Stimulated activated CD4-positive, alpha-beta T cell treated with anti-CD3 and anti-CD28 coated beads, Interleukin-1b, Interleukin-23, amount 100 ng/mL, for 1 hour (primary cell): ENCODE measurements at places on chromosomes 4 and X.

DNA sequence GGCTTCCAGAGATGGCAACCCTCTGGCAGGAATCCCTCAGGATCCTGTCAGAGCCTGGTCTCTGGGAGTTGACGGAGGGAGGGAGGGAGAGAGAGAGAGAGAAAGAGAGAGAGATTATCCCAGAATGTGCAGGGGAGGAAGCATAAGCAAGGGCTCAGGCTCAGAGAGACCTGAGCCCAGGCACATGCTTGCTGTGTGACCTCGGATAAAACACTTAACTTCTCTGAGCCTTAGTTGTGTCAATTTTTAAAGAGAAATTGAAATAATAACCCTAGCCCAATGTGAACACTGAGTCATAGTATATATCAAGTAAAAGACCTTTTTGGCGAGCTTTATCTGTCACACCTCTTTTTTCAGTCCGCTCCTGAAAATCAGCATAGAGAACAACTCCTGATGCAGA, 473 bp upstream of the USP51 start:
- DNase-seq = no peak

GRCh38 chrX:103197721-103198306, 17.1 kb upstream of the BEX4 start:
- DNase-seq = no peak

GRCh38 chrX:101677028-101677427, 17.4 kb upstream of the ARMCX2 start:
- no peak for DNase-seq

DNA sequence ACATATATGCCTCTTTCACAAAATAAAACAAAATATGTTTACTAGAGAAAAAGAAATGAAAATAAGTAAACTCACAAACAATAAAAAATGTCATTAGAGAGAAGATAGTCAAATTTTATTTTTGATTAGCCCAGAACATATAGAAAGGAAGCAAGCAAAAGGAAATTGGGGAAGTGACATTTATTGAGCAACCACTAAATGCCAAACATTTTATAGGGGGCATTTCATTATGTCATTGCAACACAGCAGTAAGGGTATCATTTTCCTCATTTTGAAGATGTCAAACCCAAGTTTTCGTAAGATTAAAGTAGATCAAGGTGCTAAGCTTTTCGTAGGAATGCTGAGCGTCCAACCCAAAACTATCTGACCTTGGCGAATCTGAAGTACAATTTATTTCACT, 1331.5 kb upstream of the PABPC4L start:
- no peak for DNase-seq

GRCh38 chrX:28876408-28876807, 289.2 kb downstream of the IL1RAPL1 start:
- DNase-seq = no peak

- no peak for DNase-seq
These were observed 124.9 kb upstream of the ZCCHC13 start for GRCh38 chrX:74179071-74179470.

DNA sequence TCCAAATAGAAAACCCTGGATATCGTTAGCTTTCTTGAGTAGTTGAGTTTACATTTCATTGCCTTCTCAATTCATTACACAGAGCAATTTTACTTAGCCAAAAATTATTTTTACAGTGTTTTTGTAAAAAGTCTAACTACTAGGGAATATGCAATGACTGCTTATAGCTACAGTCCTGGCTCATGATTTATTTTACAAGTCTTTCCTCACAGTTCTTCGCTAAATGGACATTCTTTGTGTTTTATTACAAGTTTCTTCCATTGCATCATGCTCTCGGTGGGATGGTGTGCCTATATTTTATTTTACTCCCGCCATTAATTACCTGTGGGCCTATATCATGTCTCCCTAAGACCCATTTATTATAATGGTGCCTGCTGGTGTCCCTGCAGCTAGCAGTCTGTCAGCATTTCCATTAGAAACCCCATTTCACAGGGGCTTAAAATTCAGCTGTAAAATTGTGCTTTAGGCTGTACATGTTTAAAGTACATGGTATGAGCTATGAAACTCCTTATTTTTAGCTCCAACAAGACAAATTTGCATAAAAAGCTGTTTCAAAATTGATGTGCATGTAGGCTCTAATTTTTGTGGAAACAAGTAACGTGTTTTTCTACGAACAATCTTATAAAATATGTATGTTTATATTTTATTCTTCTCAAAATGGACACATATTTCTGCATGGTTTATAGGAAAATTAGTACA, 227.4 kb downstream of the SLC7A11 start:
- no peak for DNase-seq

DNA sequence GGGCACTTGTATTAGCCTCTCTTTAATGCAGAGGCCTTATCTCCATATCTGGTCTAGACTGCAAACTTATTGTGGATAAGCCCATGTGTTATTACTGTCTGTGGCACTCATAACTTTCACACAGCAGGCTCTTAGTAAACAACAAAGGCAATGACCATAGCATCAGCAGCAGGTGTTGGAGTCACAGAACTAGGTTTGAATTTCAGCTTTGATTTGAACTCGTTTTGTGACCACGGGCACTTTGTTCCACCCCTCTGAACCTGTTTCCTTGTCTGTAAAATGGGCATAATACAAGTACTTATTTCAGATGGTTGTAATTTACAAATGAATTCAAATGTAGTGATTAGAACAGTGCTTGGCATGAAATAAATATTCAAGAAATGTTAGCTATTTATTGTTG, 121.8 kb upstream of the C1GALT1C1 start:
- no peak for DNase-seq

DNA sequence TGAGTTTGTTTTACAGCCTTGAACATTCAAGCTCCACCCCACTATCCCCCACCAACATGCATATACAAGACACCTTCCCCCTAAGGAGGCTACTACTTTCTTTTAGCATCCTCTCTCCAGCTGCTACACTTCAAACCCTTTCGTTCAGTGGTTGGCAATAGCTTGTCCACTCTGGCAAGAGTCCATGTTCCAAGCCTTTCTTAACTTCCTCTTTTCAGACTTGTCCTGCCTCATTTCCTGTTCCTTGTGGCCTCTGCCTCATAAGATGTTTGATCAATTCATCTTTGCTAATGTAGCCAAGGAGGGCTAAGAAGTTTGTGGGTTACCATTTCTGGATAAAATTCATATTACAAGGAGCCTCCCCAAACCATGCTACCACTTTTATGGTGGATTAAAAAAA, 20.8 kb upstream of the ZCCHC12 start:
- DNase-seq = no peak

GRCh38 chr4:38283724-38284123, 323.5 kb downstream of the PTTG2 start:
- DNase-seq = no peak

DNA sequence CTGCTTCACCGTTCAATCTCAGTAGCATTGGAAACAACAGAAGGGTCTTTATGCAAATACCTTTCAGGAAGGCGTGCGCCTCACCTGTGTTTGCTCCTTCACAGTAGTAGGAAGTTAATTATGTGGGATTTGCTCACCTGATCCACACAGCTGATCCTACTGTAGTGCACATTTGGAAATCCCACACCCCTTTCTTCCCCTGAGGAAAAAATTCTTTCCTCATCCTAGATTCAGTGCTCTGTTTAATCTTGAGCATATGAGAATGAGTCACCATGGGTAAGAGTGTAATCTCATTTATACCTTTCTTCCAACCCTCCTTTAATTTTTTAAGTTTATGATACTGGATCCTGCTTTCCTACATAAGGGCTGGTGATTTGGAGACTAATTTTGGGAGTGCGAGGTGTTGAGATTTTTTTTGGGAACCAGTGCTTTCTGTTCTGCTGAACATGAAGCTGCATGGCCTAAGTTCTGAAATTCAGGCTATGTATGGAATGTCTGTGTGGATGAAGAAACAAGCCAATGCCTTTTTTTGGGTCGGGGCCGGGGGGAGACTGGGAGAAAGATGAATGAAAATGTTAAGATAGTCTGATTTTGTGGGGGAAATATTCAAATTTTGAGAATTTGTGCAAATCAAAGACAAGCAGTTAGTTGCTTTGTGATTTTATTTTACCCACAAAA, 19.0 kb downstream of the GAB1 start:
- no peak for DNase-seq

- DNase-seq = no peak
These were observed 113.2 kb downstream of the MAB21L2 start for GRCh38 chr4:150695162-150695561.

GRCh38 chr4:124478470-124478869, 234.1 kb downstream of the ANKRD50 start:
- no peak for DNase-seq

DNA sequence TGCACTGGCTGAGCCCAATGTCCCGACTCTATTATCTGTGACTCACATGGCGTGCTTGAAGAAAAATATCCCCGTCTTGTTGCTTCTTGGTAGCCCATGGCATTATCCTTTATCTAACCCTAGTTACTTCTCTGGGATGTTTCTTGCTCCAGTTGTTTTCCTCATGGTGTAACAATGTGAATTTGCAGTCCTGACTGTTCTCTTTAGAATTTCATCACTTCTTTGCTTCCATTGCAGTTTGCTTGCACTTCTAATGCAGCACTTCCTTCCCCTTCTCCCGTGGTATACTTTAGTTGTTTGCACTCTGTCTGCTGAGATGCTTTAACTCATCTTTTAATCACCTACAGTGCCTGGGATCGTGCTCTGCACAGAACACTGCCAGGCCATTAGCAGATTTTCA, 126.9 kb downstream of the MAML3 start:
- no peak for DNase-seq

DNA sequence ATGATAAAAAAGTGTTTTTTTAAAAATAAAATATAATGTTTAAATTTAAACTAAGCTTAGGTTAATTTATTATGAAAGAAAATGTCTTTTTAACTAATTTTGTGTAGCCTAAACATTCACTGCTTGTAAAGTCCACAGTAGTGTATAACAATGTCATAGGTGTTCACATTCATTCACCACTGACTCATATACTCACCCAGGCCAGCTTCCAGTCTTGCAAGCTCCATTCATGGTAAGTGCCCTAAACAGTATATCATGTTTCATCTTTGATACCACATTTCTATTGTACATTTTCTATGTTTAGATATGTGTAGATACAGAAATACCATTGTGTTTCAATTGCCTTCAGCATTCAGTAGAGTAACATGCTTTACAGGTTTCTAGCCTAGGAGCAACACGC, 530.3 kb downstream of the EPHA5 start:
- no peak for DNase-seq

DNA sequence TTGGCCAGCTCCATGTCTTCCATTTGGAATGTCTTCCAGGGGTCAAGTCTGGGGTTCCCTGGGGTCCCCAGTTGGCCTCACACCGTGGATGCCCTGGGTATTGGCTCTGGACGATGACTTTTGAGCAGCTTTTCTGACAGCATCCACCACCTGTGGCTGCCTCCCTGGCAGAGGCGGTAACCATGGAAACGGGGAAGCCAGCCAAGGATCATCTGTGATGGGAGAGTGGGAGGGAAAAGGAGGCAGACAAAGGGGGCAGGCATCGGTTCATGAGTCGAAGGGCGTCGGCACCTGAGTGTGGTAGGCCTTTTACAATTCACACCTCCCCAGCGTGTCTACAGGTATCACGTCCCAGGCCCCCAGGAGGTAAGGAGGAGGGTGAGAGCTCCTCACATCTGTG, 152.2 kb downstream of the ASMT start:
- DNase-seq = no peak

DNA sequence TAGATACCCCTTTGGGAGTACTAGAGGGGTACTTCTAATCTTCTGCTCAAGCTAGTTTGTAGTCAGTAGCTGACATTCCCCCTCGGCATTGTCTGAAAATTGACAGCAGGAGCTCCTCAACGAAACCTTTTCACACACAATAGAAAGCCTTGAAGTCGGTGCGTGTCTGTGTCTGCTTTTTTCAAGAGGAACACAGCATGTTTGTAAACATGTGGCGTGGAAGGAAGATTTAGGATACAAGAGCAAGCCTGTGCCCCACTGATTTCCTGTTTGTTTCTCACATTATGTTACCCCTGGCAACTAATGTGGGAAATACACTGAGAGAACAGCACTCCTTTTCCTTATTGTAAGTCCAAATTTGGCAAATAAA, 252.6 kb downstream of the ANKRD50 start:
- DNase-seq = no peak

GRCh38 chrX:2188330-2188792, 312.4 kb downstream of the DHRSX start:
- DNase-seq = no peak

DNA sequence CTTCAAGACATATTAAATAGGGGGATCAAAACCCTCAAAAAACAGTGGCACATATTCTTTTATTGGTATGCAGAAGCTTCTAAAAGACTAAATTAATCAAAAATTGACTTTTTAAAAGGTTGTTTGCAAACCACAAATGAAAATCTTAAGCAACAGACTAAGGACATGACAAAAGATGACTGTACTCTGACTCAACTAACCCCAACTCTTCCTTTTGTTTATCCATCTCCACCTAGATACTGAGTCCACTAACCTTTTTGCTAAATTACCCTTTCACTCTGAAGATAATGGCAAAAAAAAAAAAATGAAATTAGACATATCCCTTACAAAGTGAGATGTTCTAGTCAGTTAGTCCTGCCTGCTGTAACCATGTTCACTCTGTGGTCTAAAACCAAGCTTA, 91.6 kb upstream of the NLRP2B start:
- DNase-seq = no peak

GRCh38 chr4:9685692-9686091, 95.7 kb upstream of the DRD5 start:
- no peak for DNase-seq

- DNase-seq = no peak
These were observed 535.5 kb downstream of the MID1IP1 start for GRCh38 chrX:39336671-39337311.

DNA sequence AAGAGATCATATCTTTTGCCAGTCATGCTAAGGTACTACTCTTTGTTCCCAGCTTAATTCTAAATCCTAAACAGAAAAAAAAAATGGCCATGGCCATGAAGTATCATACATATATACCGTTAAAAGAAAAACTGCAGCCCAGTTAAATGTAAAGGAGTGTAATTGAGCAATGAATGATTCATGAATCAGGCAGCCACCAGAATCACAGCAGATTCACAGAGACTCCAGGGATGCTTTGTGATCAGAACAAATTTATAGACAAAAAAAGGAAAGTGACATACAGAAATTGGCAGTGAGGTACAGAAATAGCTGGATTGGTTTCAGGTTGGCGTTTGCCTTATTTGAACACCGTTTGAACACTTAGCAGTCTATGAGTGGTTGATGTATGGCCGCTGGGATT, 42.1 kb upstream of the PDGFC start:
- DNase-seq = no peak

DNA sequence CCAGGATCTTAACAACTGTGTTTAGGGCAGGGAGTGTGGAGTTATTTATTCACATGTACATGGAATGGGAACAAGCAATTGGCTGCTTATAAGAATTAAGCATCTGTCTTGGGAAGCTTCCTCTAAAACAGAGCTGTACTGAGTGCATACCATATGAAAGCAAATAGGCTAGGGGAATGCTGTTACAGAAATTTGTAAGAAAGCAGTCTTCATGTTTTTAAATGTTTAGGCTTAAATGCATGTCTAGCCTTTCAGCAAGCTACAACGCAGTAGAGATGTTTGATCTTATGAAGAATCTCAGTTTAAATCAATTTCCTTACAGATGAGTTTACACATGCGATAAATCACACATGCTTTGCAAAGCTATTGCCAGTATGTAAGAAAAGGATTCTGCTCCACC, 123.1 kb upstream of the MID1 start:
- DNase-seq = no peak

- no peak for DNase-seq
These were observed 739.4 kb upstream of the TENM3 start for GRCh38 chr4:181503687-181504390.
